Panc1 (cell line): ENCODE measurements at places on chromosomes 5 and 9. TPM values are rescaled to one million over a fixed set of nuclear protein-coding genes. Genes with fewer than 3 reads are reported as not detected.

GRCh38 chr9:16461851-16462250 lies 408.6 kb downstream of the BNC2 start:
- H3K36me3 ChIP-seq, result no peaks in the 10 kb centered on the region
- no peak overlapping the region for H3K4me3 ChIP-seq
- no peaks in the 10 kb centered on the region for H3K27me3 ChIP-seq
- no peak overlapping the region for H3K27ac ChIP-seq
- H3K4me1 ChIP-seq, result no peaks in the 10 kb centered on the region
- no peak for DNase-seq

- H3K36me3 ChIP-seq, result no peaks in the 10 kb centered on the region
- 0 out of 2 replicates have a peak, but pooled peaks cover 2% of the 10 kb centered on the region for H3K27me3 ChIP-seq
- no peak overlapping the region for H3K27ac ChIP-seq
- H3K4me3 ChIP-seq, result no peak overlapping the region
- no peaks in the 10 kb centered on the region for H3K4me1 ChIP-seq
Measured at GRCh38 chr9:135567311-135567710, 5.8 kb downstream of the PAEP start.

Gene PCDHGC3
- 54.1 TPM for total RNA-seq

- no peak overlapping the region for H3K4me3 ChIP-seq
- no peak for DNase-seq
- H3K36me3 ChIP-seq, result no peaks in the 10 kb centered on the region
- no peaks in the 10 kb centered on the region for H3K4me1 ChIP-seq
- peaks cover 2% of the 10 kb centered on the region for H3K27me3 ChIP-seq
Measured at GRCh38 chr5:36279054-36279698, 22.5 kb downstream of the RANBP3L start.

Gene LHX6
- 0.62 TPM for total RNA-seq
